ENCODE measurements at places on chromosomes 16 and 17.

GRCh38 chr16:56324406-56324805 lies 100.9 kb downstream of the AMFR start:
- no peak for DNase-seq

GRCh38 chr17:19755392-19755791 lies 7.3 kb upstream of the ALDH3A1 start:
- DNase-seq = no peak

- DNase-seq = no peak
These were observed 4.9 kb downstream of the RARA start for GRCh38 chr17:40313668-40314583.

DNA sequence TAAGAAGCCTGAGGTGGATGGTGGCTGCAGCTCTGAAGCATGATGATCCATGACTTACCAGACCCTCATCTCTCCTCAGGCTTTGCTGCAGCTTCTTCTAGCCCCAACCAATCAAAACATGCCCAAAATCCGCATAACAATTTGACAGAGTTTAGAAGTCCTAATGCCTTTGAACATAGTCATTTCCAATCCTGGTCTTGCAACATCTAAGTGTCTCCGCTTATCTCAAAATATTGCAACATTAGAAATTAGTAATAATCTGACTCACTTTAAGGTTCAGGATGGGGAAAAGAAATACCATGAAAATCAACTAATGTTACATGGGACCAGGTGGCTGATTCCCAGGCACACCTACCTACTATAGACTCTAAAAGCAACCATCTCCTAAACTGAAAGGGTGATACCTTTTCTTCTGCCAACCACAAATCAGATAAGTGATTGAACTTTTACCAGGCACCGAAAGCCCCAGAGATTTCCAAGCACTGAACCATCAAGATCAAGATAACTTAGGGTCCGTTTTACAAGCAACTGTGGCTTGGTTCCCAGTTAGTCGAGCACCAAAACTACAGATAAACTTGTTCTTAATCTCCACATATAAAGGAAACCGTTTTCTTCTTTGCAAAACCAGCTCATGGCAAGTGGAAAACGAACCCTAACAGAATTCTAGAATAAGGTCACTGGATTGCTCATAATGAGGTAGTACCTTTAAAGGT lies 14.0 kb downstream of the ERN1 start:
- DNase-seq = no peak

DNA sequence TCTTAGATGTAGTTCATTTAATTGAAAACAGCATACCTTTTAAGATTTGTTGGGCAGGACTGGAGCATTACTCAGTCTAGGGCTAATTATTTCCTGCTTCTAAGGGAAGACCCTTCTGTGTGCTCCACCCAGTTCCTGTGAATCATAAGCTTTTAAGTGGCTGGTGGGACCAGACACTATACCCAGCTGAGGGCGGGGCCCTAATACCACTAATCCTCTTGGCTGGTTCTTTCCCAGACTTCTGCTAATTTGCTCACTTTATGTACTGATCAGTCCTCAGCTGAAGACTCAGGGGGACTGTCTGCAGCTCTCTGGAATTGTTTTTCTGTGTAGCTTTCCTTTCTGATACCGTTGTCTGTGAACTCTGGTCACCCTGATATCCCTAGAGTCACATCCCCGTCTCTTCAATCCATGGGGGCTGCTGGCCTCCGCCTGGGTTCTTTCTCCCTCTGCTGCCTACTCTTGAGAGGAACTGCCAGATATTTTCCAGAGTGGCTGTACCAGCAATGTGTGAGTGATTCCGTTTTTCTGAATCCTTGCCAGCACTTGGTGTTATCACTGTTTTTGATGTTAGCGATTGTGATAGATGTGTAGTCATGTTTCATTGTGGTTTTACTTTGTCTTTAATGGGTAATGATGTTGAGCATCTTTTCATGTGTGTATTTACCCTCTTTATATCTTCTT lies 35.1 kb downstream of the MFSD11 start:
- DNase-seq = no peak

GRCh38 chr16:88891083-88891482 lies 24.6 kb upstream of the PABPN1L start:
- no peak for DNase-seq

DNA sequence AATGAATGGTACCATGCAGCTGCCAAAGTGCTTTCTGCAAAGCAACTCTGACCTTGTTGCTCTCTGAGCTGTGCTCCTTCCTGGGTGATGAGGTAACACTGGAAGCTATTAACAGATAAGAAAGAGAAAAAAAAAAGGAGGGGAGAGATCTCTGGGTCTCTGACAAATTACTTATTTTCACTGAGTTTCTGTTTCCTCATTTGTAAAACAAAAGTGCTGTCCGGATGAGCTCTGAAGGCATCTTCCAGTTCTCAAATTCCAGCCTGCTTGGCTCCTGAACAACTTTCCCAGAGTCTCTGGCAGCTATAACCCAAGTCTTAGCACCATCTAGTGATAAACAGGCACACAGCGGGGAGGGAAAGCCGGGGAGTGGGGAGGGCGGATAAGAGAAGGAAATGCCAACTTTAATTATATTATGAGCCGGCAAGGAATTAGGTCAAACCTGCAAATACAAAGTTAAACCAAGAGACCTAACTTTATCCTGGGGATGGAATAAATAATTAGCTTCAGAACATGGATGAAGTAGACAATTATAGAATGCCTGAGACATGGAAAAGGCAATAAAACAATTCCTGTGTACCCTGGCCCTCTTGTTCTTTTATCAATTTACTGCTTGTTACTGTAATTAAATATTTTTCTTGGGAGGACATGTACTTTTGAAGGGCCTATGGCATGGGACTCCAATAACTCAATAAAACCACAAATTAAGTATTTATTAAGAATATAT lies 61.3 kb upstream of the KIFC3 start:
- DNase-seq = no peak

DNA sequence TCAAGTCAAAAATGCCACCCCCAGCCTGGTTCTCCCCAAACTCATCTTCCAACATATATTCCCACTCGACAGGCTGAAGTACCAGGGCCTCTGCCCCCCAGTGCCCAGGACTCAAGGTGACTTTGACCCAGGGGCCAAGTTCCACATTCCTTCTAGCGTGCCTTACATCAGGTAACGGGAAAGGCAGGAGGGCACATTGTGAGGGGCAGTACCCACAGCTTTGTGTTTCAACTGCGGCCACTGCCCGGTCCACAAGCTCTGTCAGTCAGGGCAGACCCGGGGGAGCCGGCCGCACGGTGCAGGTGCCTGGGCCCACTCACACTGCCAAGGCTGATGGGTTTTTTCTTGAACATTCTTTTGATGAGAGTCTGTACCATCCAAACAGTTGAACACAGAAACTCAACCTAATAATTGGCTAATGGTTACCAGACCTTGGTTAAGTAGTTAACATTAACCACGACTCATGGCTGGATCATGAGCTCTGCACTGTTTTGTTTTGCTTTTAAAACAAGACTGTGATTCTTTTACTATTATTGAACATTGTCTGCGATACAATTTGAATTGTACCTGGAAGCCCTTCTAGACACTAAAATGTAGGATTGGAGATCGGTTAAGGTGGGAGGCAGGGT lies 17.6 kb downstream of the ACE start:
- DNase-seq = no peak

All from cortex of kidney (tissue), 1 donor.